ENCODE measurements at places on chromosomes 11 and 22. TPM values are rescaled to one million over a fixed set of nuclear protein-coding genes. Genes with fewer than 3 reads are reported as not detected.

GRCh38 chr11:108912581-108912980, 247.7 kb downstream of the DDX10 start:
- no peaks in the 10 kb centered on the region for H3K36me3 ChIP-seq
- H3K4me1 ChIP-seq = no peaks in the 10 kb centered on the region
- no peak overlapping the region for H3K4me3 ChIP-seq
- no peak for DNase-seq

DNA sequence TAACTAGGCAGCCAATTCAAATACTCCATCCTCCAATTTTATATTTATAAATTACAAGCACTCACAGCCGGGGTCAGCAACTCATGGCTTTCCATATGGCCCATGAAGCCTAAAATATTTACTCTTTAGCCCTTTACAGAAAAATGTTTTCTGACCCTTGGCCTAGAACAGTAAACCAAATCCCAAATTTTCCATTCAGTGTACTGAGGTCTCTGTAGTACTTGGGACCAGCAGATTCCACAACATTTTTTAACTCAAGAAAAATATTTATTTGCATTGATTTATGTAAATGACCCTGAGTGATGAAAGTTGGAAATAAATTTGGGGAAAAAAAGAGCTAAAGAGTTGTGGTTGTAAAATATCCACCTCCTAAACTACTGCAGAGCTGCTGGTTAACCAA, 82.6 kb downstream of the SLC1A2 start:
- H3K4me1 ChIP-seq = peaks cover 6% of the 10 kb centered on the region
- H3K27me3 ChIP-seq = no peaks in the 10 kb centered on the region
- no peak for DNase-seq
- no peak overlapping the region for H3K27ac ChIP-seq
- H3K36me3 ChIP-seq = no peaks in the 10 kb centered on the region

- no peaks in the 10 kb centered on the region for H3K4me1 ChIP-seq
- no peaks in the 10 kb centered on the region for H3K36me3 ChIP-seq
- no peak overlapping the region for H3K4me3 ChIP-seq
- no peak overlapping the region for H3K27ac ChIP-seq
- no peak for DNase-seq
Measured at GRCh38 chr11:75691804-75692203, 23.0 kb upstream of the MAP6 start.

The MRGPRX4 gene
- total RNA-seq = not detected

- H3K4me3 ChIP-seq = no peak overlapping the region
- DNase-seq = no peak
- no peaks in the 10 kb centered on the region for H3K27me3 ChIP-seq
- H3K27ac ChIP-seq = no peak overlapping the region
Measured at GRCh38 chr11:100964435-100964834, 165.2 kb downstream of the PGR start.

- H3K27me3 ChIP-seq = no peaks in the 10 kb centered on the region
- H3K27ac ChIP-seq = no peak overlapping the region
- DNase-seq = no peak
- no peaks in the 10 kb centered on the region for H3K36me3 ChIP-seq
- H3K4me3 ChIP-seq = no peak overlapping the region
Measured at GRCh38 chr11:120039039-120039438, 98.9 kb downstream of the TRIM29 start.

DNA sequence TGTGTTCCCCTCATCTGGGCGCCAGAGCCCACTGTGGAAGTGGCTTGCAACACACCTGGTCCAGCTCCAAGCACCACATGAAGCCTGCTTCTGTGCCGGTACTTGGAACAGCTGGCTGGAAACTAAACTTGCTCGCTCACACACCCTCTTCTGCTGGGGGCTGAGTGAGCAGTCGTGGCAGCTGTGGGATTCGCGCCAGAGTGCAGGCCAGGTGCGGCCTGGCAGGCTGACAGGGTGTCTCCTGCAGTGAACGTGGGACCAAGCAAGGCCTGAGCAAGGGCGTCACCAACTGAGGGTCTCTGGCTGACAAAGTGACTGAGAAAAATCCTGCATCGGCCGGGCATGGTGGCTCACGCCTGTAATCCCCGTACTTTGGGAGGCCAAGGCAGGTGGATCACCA, 15.2 kb downstream of the SMC1B start:
- peaks cover 4% of the 10 kb centered on the region for H3K27me3 ChIP-seq
- no peak for DNase-seq
- no peaks in the 10 kb centered on the region for H3K4me1 ChIP-seq
- H3K4me3 ChIP-seq = no peak overlapping the region

GRCh38 chr11:107174856-107175255, 156.6 kb upstream of the GUCY1A2 start:
- no peak overlapping the region for H3K4me3 ChIP-seq
- H3K36me3 ChIP-seq = no peaks in the 10 kb centered on the region
- H3K4me1 ChIP-seq = no peaks in the 10 kb centered on the region
- no peak for DNase-seq
- H3K27ac ChIP-seq = no peak overlapping the region
- H3K27me3 ChIP-seq = no peaks in the 10 kb centered on the region

The CTNND1 gene
- 19.4 TPM for total RNA-seq

DNA sequence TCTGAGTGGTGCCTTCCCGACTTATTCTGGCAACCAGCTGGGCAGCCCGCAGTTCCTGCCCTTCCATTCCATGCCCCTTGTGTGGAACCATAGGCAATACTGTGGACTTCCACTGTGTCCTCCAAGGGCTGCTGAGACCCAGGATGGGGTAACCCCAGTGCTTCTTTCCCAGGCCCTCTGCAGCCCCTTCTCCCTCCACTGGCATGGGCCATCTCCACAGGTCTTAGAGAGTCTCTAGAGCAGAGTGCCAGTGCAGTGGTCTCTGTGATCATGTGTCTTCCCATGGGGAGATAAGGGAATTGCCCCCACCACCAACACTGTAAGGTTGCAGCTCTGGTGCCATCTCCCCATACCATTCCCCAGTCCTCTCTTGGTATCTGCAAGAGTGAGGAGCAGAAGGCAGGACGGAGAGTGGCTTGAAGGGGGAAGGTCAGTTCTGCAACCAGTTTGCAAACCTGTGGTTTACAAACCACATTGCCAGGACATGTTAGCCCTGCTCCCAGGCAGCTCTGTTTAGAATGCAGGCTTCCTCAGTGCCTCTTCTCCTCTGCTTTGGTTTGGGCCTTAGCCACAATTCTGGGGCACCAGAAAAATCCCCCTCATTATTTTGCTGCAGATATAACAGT, 20.9 kb upstream of the DRD2 start:
- H3K4me3 ChIP-seq = no peak overlapping the region
- H3K36me3 ChIP-seq = no peaks in the 10 kb centered on the region
- no peak for DNase-seq
- H3K4me1 ChIP-seq = no peaks in the 10 kb centered on the region

GRCh38 chr11:45159781-45160365, 13.4 kb downstream of the PRDM11 start:
- DNase-seq = no peak
- H3K4me1 ChIP-seq = no peaks in the 10 kb centered on the region
- H3K4me3 ChIP-seq = no peak overlapping the region
- H3K36me3 ChIP-seq = no peaks in the 10 kb centered on the region

DNA sequence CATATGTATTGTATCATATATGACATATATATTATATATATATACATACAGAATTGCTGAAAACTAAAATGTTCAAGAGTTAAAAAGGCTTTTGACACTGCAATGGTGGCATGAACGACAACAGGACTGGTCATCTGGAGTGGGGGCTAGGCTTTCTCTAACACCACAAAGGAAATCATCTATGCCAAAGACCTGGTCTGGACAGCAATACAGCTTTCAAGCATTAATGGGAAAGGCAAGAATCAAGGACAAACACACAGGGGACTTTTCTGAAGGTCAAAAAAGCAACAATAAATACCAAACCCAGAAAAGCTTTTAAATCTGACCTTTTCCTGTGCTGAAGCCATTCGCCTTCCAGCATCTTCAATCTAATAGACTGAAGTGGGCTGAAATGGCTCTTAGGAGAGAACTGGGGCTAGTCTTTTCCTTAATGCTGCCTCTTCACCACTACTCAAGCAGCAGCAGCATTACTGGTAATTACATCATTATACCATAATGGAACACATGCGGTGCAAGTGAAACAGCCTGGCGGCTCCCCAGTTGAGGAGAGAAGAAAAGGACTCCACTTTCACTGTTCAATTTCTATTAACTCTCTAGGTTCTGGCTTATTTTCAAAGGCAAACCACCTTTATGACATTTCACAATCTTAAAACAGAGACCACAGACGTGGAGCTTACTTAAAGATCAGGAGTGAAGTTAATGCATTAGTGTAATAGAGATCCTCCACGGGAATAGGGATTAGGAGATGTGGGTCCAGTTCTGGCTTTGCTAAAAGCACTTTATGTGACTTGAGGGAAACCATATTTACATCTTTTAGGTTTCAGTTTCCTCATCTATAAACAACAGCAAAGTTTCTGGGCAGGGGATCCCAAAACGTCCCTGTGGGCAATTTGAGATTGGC, 63.0 kb downstream of the GAB2 start:
- no peak for DNase-seq
- H3K4me1 ChIP-seq = no peaks in the 10 kb centered on the region
- no peak overlapping the region for H3K4me3 ChIP-seq
- H3K27ac ChIP-seq = no peak overlapping the region

GRCh38 chr11:92071660-92072059, 153.0 kb upstream of the FAT3 start:
- H3K36me3 ChIP-seq = no peaks in the 10 kb centered on the region
- no peak for DNase-seq
- H3K4me1 ChIP-seq = no peaks in the 10 kb centered on the region
- H3K27ac ChIP-seq = no peak overlapping the region

DNA sequence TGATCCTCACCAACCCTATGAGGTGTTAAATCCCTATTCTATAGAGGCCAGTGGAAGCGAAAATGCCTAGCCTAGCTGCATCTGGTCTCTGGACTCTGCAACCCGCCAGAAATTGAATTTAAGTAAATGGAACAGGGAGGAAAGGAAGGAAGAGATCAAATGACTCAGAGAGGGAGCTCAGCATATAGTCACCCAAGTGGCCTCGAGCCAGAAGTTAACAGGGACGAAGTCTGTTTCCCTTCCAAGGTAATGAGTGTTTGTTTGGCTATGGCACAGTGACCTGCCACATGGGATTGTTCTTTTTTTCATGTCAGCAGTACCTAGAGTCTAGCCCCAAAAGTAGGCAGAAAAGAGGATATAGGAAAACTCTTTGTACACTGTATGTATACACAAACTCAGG, 66.3 kb downstream of the PAK1 start:
- no peaks in the 10 kb centered on the region for H3K36me3 ChIP-seq
- H3K4me1 ChIP-seq = peaks cover 36% of the 10 kb centered on the region
- H3K4me3 ChIP-seq = no peak overlapping the region
- DNase-seq = no peak
- H3K27me3 ChIP-seq = no peaks in the 10 kb centered on the region
- H3K27ac ChIP-seq = no peak overlapping the region

DNA sequence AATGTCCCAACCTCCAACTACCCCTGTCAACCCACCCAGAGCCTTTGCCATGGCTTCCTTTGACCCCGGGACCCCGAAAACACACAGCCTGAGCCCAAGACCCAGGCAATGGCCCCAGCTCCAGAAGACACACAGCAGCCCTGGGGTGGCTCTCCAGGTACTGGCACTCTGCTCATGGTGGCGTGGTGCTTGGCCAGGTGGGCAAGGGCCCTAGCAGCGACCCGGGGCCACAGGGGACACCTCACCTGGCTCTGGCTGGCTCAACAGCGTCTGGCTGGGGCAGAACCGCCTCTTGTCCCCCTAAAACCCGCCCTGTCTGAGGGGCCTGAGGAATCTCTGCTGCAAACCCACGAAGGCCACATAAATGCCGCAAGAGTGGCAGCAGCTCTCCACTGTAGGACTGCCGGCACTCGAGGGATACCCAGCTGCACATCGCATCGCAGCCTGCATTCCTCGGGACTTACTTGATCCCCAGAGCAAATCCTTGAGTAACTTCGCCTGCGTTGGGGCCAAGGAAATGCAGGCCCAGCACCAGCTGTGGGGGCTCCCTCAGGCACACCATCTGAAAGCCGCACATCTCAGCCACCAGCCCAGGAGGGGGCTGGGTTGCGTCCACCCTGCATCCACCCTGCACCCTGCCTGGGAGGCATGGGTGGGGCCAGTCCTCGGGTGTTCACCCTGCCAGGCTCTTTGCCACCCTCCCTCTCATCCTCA, 23.1 kb upstream of the GNB1L start:
- H3K27me3 ChIP-seq = no peaks in the 10 kb centered on the region
- peaks cover 2% of the 10 kb centered on the region for H3K36me3 ChIP-seq
- DNase-seq = no peak
- peaks cover 20% of the 10 kb centered on the region for H3K4me1 ChIP-seq
- no peak overlapping the region for H3K4me3 ChIP-seq
- no peak overlapping the region for H3K27ac ChIP-seq

- no peak for DNase-seq
- H3K4me1 ChIP-seq = no peaks in the 10 kb centered on the region
- H3K36me3 ChIP-seq = peaks cover 53% of the 10 kb centered on the region
- no peak overlapping the region for H3K4me3 ChIP-seq
Measured at GRCh38 chr11:74072286-74072685, 63.4 kb upstream of the UCP3 start.

GRCh38 chr11:57359896-57360690, 20.9 kb downstream of the PRG3 start:
- H3K27me3 ChIP-seq = peaks cover 2% of the 10 kb centered on the region
- H3K4me3 ChIP-seq = no peak overlapping the region
- H3K27ac ChIP-seq = no peak overlapping the region
- no peaks in the 10 kb centered on the region for H3K4me1 ChIP-seq
- no peak for DNase-seq

DNA sequence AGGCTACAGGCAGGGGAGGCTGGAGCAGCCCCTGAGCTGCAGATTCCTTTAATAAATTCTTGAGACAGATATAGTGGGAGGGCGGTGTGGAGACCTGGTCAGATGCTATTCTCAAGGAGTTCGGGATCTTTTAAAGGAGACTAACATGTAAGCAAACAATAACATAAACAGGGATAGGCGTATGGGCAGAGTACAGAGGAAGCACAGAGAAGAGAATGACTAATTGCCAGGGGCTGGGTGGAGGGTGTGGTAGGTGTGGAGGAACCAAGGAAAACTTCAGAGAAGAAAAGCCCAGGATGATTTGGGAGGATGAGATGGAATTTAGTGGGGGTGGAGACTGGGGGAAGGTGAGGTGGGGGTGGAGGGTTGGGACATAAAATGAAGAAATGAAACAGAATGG, 9.7 kb upstream of the HEPHL1 start:
- no peak for DNase-seq
- H3K4me3 ChIP-seq = no peak overlapping the region
- peaks cover 3% of the 10 kb centered on the region for H3K27me3 ChIP-seq
- H3K36me3 ChIP-seq = no peaks in the 10 kb centered on the region

The RTN4R gene
- total RNA-seq = 1.3 TPM

GRCh38 chr11:131823772-131824171, 453.4 kb downstream of the NTM start:
- DNase-seq = no peak
- H3K36me3 ChIP-seq = no peaks in the 10 kb centered on the region
- no peak overlapping the region for H3K4me3 ChIP-seq
